T-cell (primary cell): ENCODE measurements at places on chromosomes 7 and 10.
A peak's percentile ranks its signal among the peaks of the same experiment; 100 is the strongest.

DNA sequence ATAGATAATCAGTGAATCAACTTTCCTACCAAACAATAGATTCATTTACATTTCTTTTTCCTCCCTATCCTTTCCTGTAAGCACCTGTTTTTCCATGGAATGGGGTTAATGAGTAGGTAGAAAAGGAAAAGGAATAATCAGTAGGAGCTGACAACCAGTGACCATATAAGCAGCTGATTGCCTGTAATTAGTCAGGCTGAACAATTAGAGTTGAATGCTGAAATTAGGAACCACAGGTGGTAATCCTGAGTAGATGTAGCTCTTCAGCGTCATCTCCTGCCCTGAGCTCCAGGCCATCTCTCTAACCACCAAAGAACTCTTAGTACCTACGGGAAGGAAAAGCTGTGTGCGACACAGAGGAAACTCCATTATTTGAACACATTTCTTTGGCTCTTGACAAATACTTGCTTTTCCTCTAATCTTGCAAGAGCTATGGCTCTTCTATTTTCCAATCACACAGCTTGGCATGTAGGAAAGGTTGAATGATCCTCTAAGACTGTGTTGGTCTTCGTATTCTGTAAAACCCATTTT lies 63.8 kb downstream of the KLHDC10 start:
- DNase-seq, result no peak

DNA sequence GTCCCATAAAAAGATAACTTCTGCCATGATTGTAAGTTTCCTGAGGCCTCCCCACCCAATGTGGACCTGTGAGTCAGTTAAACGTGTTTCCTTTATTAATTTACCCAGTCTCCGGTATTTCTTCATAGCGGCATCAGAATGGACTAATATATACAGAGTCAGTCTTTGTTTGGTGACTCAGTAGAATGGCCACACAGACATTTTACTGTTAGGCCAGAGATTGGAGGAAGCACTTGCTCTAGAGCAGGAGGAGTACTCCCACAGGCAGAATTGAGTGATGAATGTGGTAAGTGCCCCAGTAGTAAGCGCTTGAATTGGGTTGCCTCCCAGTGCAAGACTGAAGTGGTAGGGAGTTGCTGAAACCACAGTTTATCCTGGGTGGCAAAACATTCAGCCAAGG lies 149.5 kb upstream of the SMIM30 start:
- no peak for DNase-seq

GRCh38 chr10:77165445-77166208 lies 472.0 kb downstream of the KCNMA1 start:
- DNase-seq, result peak; percentile 12

DNA sequence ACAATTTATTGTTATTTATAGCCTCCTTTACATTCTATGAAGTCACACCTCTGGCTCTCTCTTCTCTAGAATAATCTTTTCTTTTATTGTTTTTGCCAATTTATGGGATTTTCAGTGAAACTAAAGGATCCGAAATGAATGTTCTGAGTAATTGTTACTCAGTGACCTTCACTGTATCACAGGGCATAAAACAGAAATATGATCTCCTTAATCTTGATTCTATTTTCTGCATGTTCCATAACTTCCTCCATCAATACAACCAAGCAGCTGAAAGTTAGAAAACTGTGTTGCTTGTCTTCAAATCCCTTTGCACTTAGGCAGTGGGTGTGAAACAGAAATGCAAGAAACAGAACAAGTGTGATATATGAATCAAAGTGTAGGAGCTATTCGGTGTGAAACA lies 57.4 kb upstream of the FERD3L start:
- DNase-seq, result no peak

- no peak for DNase-seq
Measured at GRCh38 chr10:113443141-113443925, 109.5 kb upstream of the HABP2 start.

GRCh38 chr10:74165530-74165901 lies 14.5 kb downstream of the ADK start:
- DNase-seq, result no peak

- DNase-seq, result no peak
Measured at GRCh38 chr10:128068398-128069285, 57.6 kb downstream of the MKI67 start.

- no peak for DNase-seq
Measured at GRCh38 chr7:53001221-53001620, 34.2 kb upstream of the POM121L12 start.

DNA sequence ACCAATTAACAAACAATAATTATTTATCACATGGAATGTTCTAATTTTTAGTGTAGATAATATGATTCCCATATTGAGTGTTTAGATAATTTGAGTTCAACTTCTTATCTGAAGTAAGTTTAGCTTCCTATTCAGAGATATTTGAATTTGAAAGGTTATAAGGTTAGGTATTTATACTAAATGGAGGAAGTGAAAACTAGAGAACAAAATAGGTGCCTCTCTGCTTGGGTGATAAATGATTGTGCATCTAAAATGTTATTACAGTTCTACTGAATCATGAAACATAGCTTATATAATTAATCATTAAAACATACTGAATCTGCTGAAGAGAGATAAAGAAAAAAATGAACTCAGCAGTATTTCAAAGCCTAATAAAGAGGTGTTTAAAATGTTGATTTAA lies 1174.3 kb downstream of the XPNPEP1 start:
- no peak for DNase-seq

- no peak for DNase-seq
Measured at GRCh38 chr7:67947191-67947590, 950.6 kb downstream of the TYW1 start.

- DNase-seq, result no peak
Measured at GRCh38 chr7:131940621-131941165, 384.3 kb upstream of the PODXL start.

GRCh38 chr7:71846160-71846559 lies 566.0 kb downstream of the CALN1 start:
- DNase-seq, result no peak

DNA sequence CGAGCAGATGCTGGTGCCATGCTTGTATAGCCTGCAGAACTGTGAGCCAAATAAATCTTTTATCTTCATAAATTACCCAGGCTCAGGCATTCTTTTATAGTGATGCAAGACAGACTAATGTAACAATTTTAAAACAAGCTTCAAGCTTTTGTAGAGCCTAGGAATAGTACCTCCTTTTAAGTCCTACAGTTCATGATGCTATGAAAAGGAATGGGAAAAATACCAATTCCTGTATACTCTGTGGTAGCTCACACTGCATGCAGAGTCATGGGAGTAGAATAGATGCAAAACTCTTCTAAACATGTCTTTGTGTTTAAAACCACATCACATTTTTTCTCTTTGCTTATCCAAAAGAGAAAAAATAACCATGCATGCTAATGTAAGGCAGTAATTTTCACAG lies 66.6 kb upstream of the WNT16 start:
- no peak for DNase-seq

DNA sequence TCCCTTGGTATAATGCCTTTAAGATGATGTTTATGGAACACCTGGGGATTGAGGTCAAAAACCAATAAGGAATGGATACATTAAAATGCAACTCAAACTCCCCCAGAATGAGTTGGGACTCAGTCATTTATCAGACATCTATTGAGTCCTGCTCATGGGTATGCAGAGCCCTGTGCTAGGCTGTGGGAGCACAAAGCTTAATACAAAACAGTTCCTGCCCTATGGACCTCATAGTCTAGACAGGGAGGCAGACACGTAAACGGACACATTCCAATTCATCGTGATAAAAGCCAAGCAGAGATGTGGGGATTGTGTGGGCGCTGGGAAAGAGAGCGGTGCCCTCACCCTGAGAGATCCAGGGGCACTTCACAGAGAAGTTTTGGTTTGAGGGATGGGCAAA lies 181.7 kb downstream of the PTEN start:
- no peak for DNase-seq

DNA sequence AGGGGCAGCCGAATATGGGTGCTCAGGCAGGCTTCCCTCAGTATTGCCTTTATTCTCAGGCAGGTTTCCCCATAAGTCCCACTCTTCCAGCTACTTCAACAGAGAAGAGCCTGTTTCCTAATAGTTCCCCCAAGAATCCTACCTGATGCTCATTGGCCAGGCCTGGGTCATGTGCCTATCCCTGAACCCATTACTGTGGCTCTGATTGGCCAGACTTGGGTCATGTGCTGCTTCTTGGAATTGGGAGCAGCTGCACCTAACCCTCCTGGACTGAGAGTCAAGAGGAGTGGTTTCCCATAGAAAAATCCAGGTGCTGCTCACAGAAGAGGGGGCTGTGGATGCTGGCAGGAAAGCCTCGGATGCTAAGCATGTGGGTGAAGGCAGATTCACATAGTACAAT lies 21.7 kb downstream of the OPALIN start:
- DNase-seq, result no peak

GRCh38 chr7:50119815-50120637 lies 27.0 kb upstream of the ZPBP start:
- peak; percentile 6 for DNase-seq

GRCh38 chr7:18087687-18088078 lies 60.0 kb upstream of the PRPS1L1 start:
- DNase-seq, result no peak

GRCh38 chr10:52514481-52514880 lies 200.4 kb downstream of the DKK1 start:
- DNase-seq, result no peak

DNA sequence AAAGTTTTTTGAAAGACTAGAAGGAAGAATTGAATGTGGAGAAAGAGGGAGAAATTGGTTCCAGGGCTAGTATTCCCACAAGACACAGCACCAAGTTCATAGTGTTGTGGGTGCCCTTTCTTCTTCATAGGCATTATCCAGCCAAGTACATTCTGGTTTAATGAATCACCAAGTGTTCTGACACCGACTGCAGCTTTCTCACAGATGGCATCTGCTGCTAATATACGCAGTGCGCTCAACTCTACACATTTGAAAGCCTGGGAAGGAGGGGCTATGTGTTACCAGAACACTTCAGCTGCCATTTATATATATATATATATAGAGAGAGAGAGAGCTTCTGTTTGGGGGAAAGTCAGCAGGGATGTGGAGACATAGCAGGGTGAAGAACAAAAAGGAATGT lies 1168.4 kb downstream of the GATA3 start:
- no peak for DNase-seq

DNA sequence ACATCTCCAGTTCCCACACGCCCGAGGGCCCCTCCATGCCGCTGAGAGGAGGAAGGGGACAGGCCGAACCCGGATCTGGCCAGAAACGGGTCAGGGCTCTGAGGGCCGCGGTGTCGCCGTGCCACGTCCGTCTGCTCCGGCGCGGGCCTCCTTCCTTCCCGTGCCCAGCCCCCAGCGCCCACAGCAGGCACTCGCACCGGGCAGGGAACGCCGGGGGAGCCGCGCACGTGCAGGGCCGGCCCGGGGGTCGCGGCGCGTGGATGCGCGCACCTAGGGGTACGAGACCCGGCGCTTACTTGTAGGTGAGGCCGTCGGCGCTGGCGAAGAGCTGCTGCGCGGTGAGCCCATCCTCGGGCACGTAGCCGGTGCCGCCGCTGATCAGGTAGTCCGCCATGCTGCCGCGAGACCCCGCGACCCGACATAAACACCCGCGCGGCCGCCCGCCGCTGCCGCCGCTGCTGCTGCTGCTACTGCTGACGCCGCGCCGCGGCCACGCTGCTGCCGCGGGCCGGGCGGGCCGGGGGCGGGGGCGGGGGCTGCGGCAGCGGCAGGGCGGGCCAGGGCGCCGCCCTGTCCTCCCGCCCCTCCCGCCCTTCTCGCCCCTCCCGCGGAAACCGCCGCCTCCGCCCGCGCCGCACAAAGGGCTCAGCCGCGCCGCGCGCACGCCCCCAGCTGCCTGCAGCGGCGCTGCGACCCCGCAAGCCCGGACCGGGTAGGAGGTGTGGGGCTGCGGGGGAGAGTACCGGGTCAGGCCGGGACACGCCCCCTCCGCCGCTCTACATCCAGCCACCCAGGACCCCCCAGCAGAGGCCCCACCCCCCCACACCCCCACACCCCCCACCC lies 4.1 kb downstream of the IMPDH1 start:
- DNase-seq, result peak; percentile 18

DNA sequence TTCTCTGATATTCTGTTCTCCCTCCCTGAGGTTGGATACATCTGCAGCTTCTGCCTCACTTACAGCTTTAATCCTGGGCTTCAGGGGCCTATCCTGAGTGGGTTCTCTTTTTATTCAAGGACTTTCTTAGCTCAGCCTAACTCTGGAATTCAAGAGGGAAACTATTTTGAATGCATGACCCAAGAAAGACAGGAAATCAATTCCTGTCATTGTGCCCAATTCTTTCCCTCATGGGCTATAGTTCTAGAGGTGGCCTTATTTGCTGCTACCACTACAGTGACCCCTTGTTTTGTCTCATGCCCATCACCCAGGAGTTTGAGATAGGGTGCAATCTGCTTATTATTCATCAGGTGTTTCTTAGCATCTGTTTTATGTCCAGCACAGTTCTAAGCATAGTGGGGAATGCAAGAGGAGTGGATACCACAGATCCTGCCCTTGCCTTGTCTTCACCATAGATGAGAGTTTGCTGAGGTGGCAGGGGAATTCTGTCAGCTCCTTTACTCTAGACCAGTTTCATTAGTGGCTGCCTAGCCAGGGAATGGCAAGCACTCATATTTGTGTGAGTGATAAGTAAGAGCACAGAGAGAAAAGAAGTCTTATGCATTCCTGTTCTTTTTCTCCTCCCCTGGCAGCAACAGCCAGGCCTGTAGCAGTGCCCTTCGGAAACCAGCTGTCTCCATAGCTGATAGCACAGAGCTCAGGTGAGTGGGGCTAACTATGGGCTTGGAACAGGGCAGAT lies 19.4 kb downstream of the STRIP2 start:
- DNase-seq, result no peak

GRCh38 chr7:24972166-24972477 lies 7.9 kb downstream of the OSBPL3 start:
- DNase-seq, result no peak

- peak; percentile 30 for DNase-seq
Measured at GRCh38 chr10:22321156-22321923, 441 bp downstream of the BMI1 start.

- DNase-seq, result no peak
Measured at GRCh38 chr7:49443515-49443914, 329.9 kb upstream of the VWC2 start.

GRCh38 chr7:142636751-142637150 lies 112.5 kb upstream of the PRSS1 start:
- peak; percentile 70 for DNase-seq

- no peak for DNase-seq
Measured at GRCh38 chr10:91700273-91700672, 67.4 kb upstream of the PPP1R3C start.
